Cerebellar nuclear complex (tissue), 1 donor: ENCODE measurements at places on chromosomes 16 and 17.

GRCh38 chr16:60203525-60204124, 1469.5 kb upstream of the GOT2 start:
- no peak for DNase-seq

GRCh38 chr17:17710728-17711541, 29.7 kb downstream of the RAI1 start:
- DNase-seq: no peak

DNA sequence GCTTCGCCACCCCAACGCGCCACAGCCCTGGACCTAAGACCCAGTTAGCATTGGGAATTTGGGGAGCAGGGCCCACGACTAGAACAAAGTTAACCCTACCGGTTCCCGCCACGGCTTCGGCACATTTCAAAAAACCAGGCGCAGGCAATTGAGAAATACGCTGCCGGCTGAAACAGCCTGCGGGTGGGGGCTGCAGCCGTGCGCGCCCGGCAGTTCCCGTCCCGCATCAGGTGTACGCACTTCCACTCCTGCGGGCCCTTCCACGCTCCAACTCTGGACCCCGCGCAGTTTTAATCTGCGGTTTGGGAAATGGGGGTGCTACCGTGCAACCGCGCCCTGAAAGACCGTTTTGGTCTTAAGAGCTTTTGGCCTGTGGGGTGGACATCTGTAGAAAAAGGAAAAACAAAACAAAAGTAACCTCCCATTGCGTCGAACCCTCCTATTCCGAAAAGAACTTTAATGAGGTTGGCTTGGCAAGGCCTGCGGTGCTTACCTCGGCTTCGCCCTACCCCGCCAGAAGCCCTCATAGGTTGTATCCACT, 7.1 kb downstream of the IRX5 start:
- no peak for DNase-seq

GRCh38 chr16:81451753-81452680, 7.4 kb downstream of the CMIP start:
- no peak for DNase-seq

DNA sequence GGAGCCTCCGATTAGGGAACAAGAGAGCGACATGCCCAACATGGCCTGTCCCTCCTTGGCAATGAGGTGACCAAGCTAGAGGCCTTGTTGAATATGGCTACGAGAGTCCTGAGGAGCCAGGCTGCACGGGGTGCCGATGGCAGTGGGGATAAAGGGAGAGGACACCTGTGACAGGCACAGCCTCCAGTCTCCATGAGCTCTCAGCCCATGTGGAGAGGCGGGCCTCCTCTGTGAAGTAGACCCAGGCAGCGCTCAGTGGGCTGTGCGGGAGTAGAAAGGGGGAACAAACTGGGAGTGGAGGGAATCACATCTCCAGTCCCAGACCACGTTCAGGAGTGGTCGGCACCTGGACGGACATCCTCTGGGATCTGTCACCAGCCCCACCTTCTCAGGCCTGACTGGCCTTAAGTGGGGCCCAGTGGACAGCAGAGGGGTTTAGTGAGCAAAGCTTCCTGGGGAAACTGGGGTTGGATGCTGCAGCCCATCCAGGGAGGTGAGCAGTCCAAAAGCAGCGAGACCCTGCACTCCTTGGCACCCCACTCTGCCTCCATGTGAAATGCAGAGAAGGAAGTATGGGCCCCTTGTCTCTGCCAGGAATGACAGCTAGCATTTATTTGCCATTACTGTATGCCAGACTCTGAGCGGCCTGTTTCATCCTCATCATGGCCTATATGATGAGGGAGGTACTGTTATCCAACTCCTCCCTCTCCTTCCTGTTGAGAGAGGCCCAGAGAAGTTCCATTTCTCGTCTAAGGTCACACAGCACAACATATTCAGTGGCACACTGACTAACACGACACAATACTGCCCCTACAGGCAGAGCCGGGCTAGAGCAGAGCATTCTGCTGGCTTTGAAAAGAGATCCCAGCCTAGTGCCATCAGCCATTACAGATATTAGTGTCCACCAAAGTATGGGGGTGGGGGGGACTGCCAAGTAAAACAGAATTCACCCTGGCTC, 4.5 kb upstream of the TMEM92 start:
- DNase-seq: no peak

GRCh38 chr16:17258848-17259713, 211.7 kb downstream of the XYLT1 start:
- DNase-seq: no peak

DNA sequence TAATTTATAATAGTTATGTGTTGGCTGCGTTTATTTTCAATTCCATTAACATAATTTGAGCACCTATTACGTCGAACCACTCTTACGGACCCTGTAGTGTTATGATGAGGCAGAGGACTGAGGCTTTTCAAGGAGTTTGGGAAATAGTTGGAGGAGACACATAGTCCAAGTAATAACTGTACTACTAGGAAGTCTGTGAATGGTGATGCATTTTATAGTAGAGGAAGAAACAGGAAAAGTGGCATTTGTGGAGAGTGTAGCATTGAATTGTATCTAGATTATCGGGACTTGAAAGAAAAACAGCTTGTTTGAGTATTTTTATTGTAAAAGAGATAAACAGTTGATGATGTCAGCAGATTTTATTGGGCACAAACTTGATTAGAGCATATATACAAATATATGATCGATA, 1.7 kb downstream of the NFATC3 start:
- no peak for DNase-seq

DNA sequence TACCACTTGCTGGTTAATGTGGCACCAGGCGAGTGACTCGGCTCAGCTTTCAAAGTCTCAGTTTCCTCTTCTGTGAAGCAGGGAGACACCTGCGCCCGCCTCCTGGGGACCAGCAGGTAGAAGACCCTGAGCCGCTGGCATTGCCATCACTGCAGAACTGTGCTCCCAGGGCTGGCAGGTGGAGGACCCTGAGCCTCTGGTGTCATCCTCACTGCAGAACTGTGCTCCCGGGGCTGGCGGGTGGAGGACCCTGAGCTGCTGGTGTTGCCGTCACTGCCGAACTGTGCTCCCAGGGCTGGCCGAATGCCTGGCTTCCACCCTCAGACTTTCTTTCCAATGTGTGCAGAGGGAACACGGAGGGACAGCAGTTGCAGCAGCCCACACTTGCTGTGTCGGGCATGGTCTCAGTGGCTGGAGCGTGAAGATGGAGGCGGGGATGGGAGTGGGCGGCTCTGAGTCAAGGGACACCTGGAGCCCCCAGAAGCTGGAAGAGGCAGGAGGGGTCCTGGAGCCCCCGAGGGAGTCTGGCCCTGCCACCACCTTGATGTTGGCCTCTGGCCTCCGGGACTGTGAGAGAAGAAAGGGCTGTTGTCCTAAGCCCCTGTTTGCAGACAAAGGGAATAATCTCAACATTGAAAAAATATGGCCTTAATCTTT, 75.8 kb upstream of the METTL9 start:
- DNase-seq: no peak

DNA sequence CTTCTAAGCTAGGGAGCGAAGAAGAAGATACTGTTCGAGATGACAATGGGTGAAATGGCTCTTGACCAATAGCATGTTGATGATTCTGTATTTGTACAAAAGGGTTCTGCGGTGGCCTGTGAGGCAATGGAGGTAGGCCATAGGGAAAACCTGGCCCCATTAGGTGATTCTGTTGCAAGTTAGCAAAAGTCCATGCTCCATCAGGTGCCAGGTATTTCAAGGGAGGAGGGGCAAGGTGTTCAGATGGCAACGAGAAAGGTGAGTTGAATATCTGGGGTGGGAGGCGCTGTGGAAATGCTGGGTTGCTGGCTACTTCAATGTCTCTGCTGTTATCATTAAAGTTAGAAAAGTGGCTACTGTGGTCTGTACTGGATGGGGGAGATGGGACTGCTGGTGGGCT, 62.8 kb downstream of the CACNG1 start:
- no peak for DNase-seq

DNA sequence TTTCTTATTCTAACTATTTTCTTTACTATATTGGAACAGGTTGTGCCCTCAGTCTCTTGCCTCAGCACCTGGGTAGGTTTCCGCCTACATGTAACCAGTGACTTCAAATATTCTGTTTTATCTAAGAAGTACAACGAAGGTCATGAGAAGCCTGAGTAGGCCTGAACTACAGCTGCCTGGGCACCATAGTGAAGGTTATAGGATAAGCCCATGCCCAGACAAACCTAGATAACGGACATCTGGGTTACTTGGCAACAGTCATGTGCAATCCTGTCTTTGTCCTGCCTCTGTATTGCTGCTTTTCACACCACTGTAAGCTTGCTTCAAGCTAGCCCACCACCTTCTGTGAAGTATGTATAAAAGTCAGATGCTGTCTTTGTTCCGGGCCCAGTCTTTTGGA, 25.4 kb upstream of the ARL4D start:
- no peak for DNase-seq

DNA sequence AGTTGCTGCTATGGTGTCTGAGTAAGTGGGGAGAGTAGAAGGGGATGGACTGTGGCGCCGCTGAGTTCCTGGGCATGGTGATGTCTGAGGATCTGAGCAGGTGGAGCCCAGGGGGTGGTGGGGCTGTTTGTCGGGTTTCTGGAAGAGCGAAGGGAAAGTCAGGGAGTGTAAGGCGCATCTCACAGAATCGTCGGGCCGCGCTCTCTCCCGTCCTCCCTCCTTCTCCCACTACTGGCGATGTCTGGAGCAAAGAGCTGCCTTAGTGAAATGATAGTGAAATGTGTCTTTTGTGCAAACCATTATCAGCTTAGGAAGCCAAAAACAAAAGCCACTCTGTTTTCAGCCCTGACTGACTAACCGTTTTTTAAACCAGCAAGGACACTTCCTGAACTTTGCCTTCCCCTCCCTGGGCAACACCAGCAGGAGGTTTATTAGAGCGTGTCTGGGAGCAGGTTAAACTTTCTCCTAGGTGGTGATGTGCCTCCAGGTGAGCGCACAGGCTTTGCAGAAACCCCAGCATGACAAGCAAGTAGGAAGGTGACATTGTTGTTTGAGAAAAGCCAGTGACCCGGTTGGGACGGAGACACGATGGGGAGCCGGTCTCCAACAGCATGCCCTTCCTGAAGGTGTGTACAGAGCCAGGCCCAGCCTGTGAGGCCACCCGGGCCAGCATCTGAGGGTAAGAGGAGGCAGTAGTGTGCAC, 49.1 kb downstream of the RAB11FIP3 start:
- no peak for DNase-seq

GRCh38 chr16:68792465-68793324, 50.6 kb upstream of the TANGO6 start:
- DNase-seq: no peak

GRCh38 chr16:80862160-80862705, 57.8 kb upstream of the CDYL2 start:
- no peak for DNase-seq

DNA sequence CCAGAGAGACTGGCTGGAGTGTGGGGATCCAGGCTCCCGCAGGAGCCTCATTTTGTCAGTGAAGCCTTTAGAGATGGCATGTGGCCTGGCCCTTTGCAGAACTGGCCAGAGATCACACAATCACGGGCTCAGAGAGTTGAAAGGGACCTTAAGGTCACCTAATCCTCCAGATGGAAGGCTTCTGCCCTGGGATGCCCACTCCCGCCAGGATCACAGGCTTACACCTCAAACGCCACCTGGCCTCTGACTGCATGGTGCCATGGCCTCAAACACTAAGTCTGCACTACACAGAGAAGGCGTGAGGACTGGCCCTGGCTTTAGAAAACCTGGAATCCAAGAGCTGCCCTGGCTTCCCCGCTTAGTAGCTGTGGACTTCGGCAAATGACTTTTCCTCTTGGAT, 306.8 kb upstream of the CCL2 start:
- peak; percentile 95 for DNase-seq

GRCh38 chr17:77353684-77354419, 213.1 kb downstream of the SEC14L1 start:
- no peak for DNase-seq

DNA sequence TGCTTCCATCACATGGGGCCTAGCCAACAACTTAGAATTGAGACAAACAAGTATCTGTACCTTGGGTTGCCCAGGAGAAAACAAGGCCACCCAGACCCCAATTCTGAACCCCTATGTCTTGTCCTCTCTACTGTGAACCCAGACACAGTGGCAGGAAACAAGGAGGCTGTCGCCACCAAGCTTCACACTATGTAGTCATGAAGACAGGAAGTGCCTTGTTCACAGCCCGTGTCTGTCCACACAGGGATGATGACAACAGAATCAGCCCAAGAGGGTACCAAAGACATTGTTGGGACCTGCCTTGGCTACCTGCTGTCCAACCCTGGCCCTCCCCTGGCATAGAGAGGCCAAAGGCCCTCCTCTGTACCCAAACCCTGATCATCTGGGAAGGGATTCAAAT, 84.8 kb downstream of the CDYL2 start:
- DNase-seq: no peak

GRCh38 chr17:61784510-61784909, 78.8 kb downstream of the BRIP1 start:
- no peak for DNase-seq

- DNase-seq: peak; percentile 23
Measured at GRCh38 chr16:27724482-27725235, 174.7 kb downstream of the KATNIP start.

DNA sequence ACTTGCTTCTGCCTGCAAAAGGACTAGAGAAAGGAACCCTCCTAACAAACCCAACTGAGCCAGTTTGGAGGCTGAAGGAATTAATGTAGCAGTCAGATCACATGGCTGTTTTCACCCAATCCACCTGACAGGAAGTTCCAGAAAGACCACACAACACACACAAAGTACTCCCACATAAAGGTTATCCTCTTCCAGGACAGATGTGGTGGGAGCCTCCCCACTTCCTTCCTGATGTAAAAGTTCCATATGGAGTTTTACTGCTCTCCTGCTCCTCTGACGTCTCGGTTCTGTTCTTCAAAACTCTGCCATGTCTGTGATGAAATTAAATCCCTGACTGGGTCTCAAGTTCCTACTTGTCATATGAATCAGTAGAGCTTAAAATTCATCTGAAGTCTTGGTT, 497.0 kb upstream of the HSBP1 start:
- no peak for DNase-seq

- no peak for DNase-seq
Measured at GRCh38 chr17:63419949-63420867, 25.9 kb downstream of the CYB561 start.

GRCh38 chr17:64718058-64718457, 56.0 kb upstream of the SMURF2 start:
- no peak for DNase-seq

DNA sequence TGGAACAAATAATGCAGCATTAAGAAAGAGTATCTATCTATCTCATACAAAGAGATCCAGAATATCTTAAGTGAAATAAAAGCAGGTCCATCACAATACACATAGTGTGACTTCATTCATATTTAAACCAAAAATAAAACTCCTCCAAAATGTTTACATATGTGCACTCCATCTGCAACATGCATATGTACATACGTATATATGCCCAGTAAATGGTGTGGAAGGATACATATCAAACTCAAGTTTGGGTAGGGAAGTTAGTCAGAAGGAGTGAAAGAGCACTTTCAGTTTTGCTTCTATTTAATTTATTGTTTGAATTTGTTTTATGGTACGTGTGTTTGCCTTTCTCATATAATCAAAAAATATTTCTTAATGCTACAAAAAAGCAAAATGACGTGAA, 12.0 kb upstream of the ADAT1 start:
- no peak for DNase-seq
